D721Med (cell line): ENCODE measurements at places on chromosomes 16 and 17.
A peak's percentile ranks its signal among the peaks of the same experiment; 100 is the strongest.

DNA sequence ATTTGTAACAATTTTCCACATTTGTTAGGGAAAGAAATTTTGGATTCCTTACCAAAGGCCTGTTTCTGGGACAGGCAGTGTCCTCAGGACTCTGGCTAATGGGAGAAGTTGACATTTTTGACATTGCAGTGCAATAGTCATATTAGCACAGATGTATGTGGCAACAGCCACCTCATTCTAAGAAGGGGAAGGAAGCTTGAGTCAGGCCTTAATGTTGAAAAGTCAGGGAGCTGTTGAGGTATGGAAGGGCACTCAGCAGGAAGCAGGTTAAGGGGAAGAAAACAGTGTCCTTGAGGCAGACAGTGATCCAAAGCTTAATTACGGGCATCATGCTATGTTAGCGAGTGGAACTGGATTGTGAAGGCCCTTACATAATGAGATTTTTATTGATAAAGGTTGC is 20.9 kb downstream of the AKTIP start:
- DNase-seq = no peak

DNA sequence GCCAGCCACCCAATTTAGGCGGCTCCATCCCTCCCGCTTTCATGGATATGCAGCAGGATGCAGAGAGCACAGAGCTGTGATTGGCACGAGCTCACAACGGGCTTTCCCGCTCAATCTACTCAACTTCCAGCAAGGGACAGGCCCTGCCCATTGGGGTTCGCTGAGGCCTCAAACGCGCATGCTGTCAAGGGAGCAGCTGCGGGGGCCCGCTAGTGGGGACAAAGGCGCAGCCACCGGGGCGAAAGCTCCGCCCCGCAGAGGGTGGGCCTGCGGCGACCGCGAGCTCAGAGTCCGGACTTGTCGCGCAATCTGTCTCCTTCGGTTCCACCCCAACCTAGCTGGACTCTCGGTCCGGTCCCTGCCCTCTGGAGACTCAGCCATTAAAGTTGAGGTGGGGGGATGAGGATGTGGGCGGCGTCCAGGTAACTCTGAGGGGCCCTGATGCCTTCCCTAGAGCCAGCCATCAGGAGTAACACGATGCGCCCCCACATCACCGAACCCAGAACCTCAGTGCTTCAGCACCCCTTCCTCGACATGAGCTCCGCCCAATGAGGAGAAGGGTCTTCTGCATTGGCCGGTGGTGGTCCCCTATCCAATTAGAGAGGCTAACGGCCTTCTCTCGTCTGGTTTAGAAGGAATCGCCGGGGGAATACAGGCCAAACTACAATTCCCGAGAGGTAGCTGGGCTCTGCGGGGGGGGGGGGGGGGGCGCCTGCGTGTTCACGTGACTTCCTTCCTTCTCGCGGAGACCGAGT is 489 bp upstream of the NFATC3 start:
- peak; percentile 40 for DNase-seq

GRCh38 chr17:75524970-75525805 is at the start of gene LLGL2:
TSS of gene LLGL2 (plus strand) at chr17:75525697. CDS start at chr17:75543427, 17,730 bp downstream.
- DNase-seq = peak; percentile 94

GRCh38 chr17:48483471-48484131 is 47.2 kb downstream of the HOXB1 start:
- DNase-seq = no peak

- DNase-seq = no peak
These were observed 119.3 kb downstream of the STX8 start for GRCh38 chr17:9456330-9456729.

DNA sequence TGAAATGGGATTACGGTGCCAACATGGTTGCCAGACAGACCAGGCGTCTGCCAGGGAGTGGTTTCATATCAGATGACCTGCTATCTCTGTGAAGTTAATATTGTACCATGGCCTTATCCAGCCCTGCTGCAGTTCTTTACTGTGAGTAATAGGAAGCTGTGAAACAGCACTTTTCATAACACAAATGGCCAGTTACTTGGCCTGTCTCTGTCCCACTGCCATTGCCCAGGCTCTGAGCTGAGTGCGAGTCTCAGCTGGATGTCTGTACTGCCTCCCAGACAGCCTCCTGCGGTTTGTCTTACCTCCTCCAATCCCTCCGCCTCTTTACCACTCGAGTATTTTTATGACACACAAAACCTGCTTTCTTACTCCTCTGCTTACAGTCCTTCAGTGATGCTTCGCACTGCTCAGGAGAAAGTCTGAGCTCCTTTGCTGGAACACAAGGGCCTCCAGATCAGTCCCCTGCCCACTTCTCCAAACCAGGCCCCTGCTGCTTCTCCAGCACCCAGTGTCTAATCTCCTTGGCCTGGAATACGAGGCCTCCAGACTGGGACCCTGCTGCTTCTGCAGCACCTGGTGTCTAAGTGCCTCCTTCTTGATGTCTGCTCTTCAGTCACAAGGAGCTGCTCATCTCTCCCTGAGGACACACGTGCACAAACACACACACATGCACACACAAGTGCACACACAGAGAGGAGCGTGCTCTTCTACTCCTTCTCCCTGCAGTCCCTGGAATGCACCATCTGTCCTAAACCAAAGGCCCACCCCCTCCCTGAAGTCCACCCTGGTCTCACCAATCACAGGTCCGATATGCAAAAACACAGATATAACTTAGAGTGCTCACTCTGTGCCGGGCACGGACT is 17.1 kb upstream of the RHOT1 start:
- no peak for DNase-seq

- no peak for DNase-seq
These were observed 72.8 kb upstream of the C16orf82 start for GRCh38 chr16:26993963-26994362.

DNA sequence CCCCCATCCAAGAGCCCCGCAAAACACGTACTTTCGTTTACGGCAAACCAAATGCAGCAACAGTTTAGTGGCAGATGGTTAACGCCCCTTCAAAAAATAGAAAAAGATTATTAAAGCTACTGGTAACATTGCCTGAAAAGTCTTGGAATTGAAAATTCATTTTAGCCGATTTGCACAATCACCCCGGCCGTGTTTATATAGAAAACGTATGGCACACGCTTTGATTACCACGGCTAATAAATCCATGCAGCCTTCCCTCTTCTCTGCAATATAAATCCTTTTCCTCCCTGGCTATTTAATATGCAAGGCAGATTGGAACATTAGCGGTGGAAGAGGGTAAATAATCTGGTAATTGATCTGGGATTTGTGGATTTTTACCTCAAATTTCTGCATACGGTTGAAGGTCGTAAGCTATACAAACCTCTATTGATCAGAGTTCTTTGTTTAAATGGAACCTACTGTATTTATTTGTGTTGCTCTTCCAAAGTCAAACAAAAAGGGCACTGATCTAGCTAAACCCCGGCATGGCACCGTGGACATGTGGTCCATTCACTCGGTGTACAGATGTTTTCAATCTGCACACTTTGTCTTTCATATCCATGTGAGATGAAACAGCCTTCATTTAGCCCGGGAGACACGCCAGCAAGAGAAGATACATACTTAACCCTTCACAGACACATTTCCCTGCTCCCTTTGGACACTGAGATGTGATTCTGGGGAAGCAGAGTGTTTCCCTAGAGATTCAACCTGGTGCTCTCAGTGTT is 238.1 kb upstream of the MAF start:
- no peak for DNase-seq

DNA sequence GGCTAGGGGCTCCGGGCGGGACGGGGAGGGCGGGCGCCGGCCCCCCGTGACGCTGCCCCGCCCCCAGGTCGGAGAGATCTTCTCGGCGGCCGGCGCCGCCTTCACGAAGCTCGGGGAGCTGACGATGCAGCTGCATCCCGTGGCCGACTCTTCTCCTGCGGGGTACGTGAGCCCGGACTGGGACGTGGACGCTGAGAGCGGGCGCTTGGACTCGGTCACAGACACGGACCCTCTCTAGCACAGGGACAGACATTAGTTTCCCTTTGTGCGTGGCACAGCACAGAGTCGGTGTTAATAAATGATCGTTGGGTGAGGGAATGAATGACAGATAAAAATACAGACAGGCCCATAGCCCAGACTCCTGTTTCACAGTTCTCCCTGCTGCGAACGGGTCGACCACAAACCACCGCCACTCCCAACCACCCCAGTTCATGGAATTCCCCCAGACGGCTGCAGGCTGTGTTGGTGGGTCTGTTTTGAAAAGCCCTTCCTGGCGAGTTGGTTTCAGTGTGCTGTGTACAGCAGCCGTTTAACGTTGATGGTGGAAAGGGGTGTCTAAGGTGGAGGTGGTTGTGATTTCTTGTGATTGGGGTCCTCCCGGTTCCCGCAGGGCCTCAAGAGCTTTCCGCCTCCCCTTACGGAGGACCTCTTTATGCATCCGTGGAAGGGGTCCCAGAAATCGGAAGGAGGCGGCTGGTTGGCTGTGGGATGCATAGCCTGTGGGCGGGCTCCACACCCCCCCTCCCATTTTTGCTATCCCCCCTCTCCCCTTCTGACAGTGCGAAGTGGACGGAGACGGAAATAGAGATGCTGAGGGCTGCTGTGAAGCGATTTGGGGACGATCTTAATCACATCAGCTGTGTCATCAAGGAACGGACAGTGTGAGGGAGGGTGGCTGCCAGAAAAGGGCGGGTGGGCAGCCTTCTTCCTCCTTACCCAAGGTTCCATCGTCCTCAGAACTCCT is 2.9 kb downstream of the RNASEK start:
- no peak for DNase-seq

GRCh38 chr17:28719021-28719433 is 758 bp upstream of the RPL23A start:
- DNase-seq = no peak

DNA sequence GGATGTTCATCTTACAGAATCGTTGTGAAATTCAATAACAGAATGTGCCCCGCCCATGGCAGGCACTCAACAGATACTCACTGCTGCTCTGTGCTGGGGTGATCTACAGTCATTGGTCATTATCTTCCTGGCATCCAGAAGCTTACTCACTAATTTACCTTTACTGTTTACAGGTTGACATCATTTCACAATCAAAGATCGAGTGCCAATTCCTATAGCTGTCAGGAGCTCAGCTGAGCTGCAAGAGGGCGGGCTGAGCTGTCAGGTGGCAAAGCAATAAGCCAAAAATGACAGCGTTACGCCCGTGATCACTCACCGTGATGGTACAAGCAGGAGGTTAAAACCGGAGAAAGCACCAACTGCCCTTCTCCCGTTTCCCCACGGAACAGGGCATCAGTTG is 51.2 kb downstream of the LITAF start:
- DNase-seq = no peak

- DNase-seq = peak; percentile 55
These were observed 7.4 kb downstream of the BANP start for GRCh38 chr16:87958632-87959031.

DNA sequence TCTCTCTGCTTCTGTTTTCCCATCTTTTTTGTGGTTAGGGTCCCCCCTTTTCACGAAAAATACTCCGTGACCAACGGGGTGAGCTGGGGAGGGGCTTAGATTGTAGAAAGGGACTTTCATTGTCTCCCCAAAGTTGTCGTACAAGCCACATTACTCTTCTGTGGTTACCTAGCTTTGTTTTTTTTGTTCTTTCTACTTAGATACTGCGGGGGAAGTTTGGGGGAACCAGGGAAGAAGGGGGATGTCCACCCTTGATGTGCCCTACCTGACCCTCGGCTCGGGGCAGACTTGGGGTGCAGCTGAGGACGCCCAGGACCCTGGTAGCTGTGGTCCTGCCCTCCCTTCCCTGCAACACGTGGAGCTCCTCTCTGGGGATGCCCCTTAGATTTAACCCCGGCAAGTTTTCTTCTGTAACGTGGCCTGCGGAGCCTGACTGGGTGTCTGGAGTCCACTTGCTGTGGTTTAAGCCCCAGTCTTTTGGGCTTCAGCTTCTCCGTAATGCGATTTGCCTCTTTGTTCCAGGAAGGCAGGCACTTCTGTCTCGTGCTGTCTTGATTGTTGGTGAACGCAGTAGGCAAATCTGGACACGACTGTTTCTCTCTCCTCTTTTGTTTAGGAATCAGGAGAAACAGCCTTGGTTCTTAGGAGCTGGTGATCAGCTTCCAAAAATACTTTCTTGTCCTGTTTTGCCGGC is 892 bp downstream of the ABCC1 start:
- DNase-seq = peak; percentile 57

GRCh38 chr17:64457156-64457555 is 8.2 kb downstream of the MILR1 start:
- no peak for DNase-seq

- DNase-seq = no peak
These were observed 22.7 kb upstream of the PPM1D start for GRCh38 chr17:60577147-60577915.

- no peak for DNase-seq
These were observed 17.4 kb upstream of the KREMEN2 start for GRCh38 chr16:2946649-2947048.

GRCh38 chr17:7204336-7204735 is 15.3 kb downstream of the DLG4 start:
- peak; percentile 65 for DNase-seq

DNA sequence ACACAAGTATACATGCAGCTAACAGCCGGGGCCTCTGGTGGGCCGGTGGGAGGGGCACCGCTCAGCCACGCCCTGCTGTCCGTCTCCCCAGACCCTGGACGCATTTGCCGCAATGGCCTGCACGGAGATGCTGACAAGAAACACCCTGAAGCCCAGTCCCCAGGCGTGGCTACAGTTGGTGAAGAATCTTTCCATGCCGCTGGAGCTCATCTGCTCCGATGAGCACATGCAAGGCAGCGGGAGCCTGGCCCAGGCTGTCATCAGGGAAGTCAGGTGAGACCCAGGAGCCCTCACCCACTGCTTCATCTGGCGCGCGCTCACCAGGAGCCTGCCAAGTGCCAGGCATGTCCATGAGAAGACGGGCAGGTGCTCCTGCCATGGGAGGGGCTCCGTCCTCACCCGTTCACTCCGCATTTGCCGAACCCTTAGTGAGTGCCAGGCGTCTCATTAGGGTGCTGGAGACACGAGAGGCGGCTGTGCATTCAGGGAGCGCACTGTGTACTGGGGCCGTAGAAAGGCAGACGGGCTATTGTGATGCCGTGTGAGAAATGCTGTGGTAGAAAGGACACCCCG is 51.4 kb upstream of the ENDOV start:
- DNase-seq = no peak

DNA sequence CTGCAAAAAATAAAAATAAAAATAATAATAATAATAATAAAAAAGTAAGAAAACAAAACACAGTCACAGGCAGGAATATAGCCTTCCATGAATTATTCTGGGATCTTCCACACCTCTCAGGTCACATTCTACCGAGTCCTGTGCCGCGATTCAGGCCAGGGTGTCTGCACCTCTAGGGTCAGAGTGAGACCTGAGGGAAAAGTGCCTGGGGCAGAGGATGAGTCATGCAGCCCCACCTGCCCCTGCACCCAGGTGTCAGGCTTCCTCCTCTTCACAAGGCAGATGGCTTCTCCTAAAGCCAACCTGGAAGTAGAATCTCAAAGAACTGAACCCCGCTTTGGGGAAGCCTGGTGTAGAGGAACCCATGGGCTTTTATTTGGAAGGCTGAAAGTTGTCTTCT is 283.7 kb downstream of the CPPED1 start:
- no peak for DNase-seq

DNA sequence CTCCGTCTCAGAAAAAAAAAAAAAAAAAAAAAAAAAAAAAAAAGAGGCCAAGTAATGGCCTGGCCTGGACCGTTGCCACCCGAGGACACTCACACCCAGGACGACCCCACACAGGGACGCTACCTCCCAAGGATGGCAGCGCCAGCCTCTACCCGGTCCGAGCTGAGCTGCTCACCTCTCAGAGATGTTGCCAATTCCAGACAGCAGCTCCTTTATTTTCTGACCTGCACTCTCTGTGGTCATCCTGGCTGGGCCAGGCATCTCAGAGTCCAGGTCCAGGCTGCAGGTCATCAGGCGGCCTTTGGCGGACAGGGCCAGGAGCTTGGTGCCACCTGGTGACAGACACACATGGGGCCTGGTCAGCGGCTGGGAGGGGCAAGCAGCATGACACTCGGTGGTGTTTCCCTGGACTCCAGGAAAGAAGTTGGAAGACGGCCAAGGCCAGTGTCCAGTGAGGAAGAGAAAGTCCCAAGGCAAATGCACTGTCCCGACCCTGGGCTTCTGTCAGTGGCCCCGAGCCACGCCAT is 3.1 kb downstream of the FAAP100 start:
- no peak for DNase-seq
